Stimulated activated CD4-positive, alpha-beta T cell treated with anti-CD3 and anti-CD28 coated beads, TNF-alpha, amount 100 ng/mL, for 48 hours (primary cell): ENCODE measurements at places on chromosomes 13 and 19.
A peak's percentile ranks its signal among the peaks of the same experiment; 100 is the strongest.

DNA sequence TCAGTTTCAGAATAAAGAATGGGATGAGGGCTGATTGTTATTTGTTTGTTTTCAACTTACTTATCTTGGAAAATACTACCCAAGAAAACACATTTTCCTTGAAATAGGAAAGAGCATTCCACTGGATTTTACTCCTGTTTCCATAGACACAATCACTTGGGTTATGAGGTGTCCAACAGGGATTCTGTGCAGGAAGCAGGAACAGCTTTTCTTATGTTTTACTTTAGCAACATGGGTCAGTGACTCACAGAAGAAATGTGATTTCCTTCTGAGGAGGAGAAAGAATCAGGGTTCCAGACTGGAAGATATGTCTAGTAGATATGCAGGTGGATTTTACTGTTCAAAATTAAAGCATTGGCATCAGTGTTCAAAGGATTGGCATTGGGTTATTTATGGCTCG lies 180.8 kb upstream of the GPC6 start:
- DNase-seq, result no peak

DNA sequence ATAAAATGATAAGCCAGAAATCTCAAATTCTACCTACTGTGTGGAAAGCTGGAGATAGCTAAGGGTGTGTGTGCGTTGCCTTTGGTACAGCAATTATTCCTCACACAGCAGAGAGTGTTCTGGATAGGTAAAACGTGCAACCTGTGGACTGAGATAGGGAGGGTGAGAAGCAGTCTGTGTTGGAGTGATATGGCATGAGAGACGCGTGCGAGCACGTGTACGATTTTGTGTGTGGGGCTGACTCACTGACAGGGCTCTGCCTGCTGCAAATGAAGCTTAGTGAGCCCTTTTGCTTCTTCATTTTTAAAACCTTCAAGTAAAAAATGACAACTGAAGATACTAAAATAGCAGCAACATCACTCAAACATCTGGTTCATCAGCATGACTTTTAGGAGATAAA lies 35.7 kb upstream of the SLC10A2 start:
- no peak for DNase-seq

DNA sequence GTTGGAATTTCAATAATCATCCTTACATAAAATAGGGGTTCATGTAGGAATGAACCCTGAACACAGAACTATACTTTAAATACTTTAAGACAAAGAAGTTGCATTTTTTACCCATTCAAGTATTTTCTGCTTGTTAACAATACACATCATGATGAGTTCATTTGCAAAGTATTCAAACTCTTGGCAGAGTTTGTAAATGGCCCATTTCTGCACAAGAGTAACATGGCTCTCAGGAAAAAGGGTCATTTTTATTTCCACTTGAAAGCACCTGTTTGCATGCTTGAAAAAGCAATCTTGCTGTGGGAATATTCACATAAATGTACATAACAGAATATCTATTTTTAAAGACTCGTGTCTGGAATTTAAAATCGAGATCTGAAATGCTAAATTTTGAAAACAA lies 18.1 kb downstream of the ESD start:
- DNase-seq, result no peak

- peak; percentile 59 for DNase-seq
Measured at GRCh38 chr13:102591988-102592781, 4.6 kb upstream of the TPP2 start.

GRCh38 chr19:14830702-14831101 lies 4.3 kb downstream of the OR7A5 start:
- DNase-seq, result no peak

GRCh38 chr13:44759384-44760360 lies 183.5 kb upstream of the TSC22D1 start:
- DNase-seq, result no peak

- no peak for DNase-seq
Measured at GRCh38 chr19:6074709-6075403, 35.4 kb downstream of the RFX2 start.

DNA sequence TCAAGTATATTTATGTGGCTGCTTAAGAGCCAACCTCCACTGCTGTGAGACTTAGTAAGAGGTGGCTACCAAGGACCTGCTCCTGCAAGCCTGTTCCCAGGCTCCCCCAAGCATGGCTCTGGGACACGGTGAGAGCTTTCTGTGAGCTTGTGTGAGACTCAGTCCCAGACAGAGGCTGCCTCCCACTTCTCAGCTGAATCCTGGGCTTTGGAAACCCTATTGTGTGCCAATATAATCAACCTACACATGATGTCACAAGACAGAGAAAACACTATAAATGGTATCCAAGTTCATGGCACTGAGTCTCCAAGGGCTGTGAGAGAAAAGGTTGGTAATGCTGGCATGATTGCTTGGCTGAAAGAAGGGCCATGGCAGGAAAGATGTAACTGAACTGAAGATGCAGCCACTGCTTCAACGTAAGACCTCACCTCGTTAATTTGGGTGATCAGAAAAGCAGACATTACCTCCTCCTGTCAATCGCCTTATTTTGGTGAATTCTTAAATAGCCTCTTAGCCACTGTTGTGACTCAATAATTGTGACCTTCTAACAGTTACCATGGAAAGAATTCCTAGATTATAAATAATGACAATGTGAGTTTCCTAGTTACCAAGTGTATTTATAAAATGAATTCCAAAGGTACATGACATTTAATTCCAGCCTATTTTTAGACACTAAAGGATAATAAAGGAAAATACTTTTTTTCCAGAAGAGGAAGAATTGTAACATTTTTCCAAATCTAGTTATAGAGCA lies 332.0 kb downstream of the IRS2 start:
- DNase-seq, result no peak

GRCh38 chr13:102040812-102041211 lies 361.0 kb downstream of the FGF14 start:
- DNase-seq, result no peak

DNA sequence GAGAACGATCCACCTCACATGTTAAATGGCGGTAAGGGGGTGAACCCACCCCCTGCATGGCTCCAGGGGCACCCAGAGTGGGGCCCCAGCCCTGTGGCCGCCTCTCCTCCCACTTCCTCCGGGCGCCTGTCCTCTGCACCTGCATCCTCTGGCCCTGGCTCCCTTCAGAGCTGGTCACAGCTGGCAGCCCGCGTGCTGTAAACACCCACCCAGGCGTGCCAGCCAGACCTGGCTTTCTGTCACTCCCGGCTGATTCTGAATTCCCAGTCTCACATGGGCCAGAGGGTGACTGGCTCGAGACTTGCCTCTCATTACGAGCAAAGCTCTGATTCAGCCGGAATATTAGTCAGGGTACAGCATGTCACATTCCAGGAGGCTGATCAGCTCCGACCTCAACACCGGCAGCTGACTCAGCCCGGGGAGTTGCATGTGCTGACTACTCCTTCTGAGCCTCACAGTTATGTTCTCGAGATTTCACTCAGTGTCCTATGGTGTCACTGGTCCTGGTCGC lies 75.1 kb downstream of the GNG7 start:
- DNase-seq, result no peak

GRCh38 chr13:52034616-52035226 lies 10.2 kb downstream of the UTP14C start:
- DNase-seq, result no peak

GRCh38 chr19:36051637-36052036 lies 2.4 kb downstream of the THAP8 start:
- DNase-seq, result no peak

DNA sequence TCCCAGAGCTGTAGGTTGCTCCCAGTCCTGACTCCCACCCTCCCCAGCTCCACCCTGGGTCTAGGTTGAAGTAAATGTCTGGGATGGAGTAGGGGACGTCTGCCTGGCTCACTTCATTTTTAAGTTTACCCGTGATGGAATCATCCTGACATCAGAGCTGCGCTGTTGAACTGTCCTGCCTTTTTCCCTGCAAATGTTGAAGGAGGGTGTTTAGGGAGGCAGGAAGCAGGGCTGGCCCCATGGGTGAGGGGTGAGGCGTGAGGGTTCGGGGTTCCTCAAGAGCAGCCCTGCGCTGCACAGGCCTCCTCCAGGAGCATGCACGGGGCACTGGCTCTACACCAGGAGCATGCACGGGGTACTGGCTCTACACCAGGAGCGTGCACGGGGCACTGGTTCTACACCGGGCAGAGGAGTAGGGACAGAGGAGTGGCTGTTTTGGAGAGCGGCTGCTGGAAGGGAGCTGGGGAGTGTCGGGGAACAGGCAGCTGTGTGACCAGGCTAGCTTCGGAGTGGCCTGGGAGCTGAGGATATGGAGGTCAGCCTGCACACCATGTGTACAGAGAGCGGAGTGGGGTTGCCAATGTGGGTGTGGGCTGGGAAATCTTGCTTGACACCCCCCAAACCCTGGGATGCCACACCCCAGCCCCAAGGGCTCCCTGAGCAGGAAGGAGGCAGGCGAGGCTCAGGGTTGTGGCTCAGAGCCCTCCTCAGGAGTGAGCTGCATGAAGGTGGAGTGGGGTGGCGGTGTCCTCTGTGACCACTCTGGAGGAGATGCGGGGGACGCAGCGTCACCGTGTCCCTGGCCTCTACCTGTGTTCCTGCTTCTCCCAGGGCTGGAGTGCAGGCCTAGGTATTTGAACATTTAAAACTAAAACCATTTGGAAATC lies 63.3 kb downstream of the GPR12 start:
- DNase-seq, result no peak

GRCh38 chr13:39552246-39552645 lies 50.7 kb downstream of the LHFPL6 start:
- no peak for DNase-seq

- DNase-seq, result no peak
Measured at GRCh38 chr19:11092181-11092538, 2.9 kb downstream of the LDLR start.

- DNase-seq, result no peak
Measured at GRCh38 chr13:108984251-108984920, 355.0 kb downstream of the MYO16 start.

GRCh38 chr13:86554066-86554465 lies 754.8 kb upstream of the SLITRK6 start:
- no peak for DNase-seq

GRCh38 chr13:46405457-46405856 lies 18.4 kb upstream of the RUBCNL start:
- no peak for DNase-seq

DNA sequence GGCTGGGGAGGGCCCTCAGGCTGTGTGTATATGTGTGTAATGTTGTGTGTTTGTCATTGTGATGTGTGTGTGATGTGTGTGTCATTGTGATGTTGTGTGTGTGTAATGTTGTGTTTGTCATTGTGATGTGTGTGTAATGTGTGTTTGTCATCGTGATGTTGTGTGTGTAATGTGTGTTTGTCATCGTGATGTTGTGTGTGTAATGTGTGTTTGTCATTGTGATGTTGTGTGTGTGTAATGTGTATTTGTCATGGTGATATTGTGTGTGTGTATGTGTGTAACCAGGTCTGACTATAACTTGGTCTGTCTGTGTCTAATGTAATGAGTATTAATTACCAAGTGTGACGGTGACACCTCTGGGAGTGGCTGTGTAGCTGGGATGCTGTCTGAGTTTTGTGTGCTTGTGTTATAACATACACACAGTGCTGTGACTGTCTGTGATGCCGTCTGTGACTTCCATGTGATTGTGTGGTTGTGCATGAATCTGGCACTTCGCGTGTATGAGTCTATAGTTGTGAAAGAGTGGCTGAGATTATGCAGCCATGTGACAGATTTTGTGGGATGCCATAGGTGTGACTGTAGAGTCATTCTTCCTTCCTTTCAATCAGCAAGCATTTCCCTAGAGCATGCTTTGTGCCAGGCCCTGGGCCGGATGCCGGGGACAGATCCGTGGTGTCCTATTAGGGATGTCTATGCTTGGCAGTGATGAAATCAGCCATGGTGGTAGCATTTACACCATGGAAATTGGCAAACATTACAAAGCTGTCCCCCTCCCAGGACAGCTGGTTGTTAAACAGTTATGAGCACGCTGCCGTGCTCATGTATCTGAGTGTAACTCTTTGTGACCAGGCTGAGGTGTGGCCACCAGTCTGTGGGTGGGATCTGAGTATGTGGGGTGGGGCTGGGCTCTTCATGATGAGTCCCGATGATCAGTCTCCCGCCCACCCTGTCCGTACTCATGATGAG lies 6.4 kb downstream of the TNFSF14 start:
- no peak for DNase-seq

- DNase-seq, result no peak
Measured at GRCh38 chr13:98111168-98112098, 31.5 kb upstream of the FARP1 start.

DNA sequence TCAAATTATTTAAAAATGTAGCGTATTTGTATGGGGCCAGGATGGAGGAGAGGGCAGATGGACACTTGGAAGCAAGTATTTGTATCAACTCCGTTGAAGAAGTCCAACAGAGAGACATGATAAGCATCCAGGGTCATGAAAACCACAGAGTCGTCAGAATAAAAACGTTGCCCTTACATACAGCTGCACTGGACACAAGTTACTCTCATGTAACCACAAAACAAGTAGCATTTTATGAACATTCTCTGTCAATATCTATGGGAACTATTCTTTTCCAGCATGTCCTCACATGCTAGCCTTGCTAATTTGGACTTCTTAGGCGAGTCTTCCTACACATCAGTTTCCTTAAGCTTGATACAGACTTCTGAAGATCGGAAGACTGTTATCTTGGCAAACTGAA lies 35.0 kb downstream of the EFNB2 start:
- no peak for DNase-seq

GRCh38 chr13:42538996-42539395 lies 35.0 kb upstream of the TNFSF11 start:
- DNase-seq, result no peak

GRCh38 chr19:33187183-33187540 lies 7.0 kb upstream of the LRP3 start:
- DNase-seq, result no peak

GRCh38 chr19:11164296-11164695 lies 8.7 kb upstream of the SPC24 start:
- DNase-seq, result no peak

- no peak for DNase-seq
Measured at GRCh38 chr13:50608370-50608769, 235.1 kb downstream of the DLEU7 start.

- no peak for DNase-seq
Measured at GRCh38 chr19:5893296-5893903, 10.2 kb downstream of the NDUFA11 start.

- DNase-seq, result no peak
Measured at GRCh38 chr13:43122791-43123190, 99.4 kb downstream of the DNAJC15 start.

GRCh38 chr13:43766725-43767124 lies 20.0 kb downstream of the ENOX1 start:
- no peak for DNase-seq

GRCh38 chr19:39223703-39224279 lies 19.7 kb upstream of the SYCN start:
- no peak for DNase-seq

DNA sequence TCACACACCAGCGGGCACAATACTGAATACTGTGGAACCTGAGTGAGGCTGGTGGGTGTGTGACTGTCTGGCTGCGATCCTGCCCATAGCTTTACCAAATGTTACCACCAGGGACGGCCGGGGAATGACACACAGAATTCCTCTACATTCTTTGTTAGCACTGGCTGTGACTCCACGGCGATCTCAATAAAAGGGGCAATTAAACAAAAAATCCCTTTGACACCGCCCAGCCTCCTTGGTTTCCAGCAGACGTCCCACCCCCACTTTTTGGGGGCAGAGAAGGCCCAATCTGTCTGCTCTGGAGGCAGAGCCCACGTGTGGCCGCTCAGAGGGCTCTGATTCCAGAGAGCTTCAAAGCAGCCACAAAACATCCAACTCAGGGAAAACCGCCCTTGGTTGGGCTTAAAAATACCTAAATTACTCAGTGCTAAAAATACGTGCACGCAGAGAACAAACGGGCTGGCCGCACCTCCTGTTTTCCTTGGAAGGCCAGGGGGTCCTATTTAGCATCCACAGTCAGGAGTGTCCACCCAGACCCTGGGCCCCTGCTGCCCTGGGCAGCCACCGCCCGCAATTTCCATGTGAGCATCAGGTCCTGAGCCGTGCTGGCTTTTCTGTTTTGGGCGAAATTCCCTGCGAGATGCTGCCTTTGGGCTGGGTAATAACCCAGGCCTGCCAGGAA lies 47.8 kb downstream of the GADD45B start:
- no peak for DNase-seq
